Fibroblast of skin of right biceps (primary cell): ENCODE measurements at places on chromosomes 6 and 20.

GRCh38 chr6:63214816-63215215 is 3.5 kb downstream of the FKBP1C start:
- DNase-seq = no peak

DNA sequence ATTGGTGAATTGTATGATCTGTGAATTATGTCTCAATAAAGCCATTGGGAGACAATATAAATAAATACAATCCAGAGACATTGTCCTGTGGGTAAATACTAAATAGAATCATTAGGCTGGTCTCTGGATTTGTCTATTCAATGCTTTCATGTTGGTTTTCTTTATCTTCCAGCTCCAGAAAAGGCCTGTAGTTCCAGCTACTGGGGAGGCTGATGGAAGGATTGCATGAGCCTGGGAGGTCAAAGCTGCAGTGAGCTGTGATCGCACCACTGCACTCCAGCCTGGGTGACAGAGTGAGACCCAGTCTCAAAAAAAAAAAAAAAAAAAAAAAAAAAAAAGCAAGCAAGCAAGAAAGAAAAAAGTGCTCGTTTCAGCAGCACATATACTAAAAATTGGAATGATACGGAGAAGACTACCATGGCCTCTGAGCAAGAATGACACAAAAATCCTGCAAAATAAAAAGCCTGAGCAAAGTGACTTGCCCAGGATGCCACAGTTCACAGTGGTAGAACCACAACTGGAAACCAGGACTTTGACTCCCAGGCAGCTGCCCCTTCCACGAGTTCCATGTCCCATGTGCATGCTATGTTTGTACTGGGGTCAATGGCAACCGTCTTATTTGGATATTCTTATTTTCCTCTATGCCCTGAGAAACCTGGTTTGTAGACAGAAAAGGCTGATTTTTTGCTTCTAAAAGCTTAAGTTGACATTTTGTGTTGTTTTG is 33.6 kb upstream of the GMPR start:
- DNase-seq = no peak

GRCh38 chr6:27684264-27685211 is 211.6 kb upstream of the ZNF184 start:
- DNase-seq = peak; percentile 88

DNA sequence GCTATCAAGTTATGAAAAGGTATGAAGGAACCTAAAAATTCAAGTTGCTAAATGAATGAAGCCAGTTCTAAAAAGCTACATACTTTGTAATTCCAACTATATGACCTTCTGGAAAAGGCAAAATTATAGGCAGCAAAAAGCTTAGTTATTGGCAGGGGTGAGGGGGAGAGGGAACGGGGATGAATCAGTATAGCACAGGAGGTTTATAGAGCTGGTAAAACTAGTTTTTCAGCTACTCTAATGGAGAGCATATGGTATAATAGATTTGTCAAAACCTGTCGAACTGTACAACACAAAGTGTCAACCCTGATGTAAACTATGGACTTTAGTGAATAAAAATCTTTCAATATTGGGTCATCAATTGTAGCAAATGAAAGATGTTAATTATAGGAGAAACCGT is 18.7 kb downstream of the MANEA start:
- DNase-seq = no peak

DNA sequence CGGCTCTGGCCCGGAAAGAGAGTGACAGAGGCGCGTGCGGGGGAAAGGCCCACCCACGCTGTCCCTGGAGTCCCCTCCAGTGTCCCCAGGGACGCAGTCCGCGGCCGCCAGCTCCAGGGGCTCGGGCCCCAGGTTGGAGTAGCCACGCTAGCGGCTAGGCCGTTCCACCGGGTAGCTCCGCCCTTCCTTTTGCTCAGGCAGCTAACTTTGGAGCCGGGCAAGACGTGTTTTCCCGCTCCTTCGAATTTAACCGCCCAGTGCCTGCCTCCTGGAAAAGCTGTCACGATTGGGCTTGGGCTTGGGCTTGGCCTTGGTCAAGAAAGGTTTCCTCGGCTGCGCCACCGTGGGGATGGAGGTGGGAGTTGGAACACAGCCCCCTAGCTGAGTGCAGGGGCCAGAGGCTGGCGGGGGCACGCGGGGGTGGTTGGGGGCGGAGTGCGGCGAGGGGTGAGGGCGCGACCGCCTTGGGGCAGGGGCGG is 4.7 kb downstream of the LINC00237 start:
- DNase-seq = peak; percentile 6

- peak; percentile 58 for DNase-seq
Observed at GRCh38 chr20:5195655-5196054, 68.8 kb downstream of the CDS2 start.

GRCh38 chr20:61544910-61545889 is 293.1 kb downstream of the CDH4 start:
- no peak for DNase-seq
